ENCODE measurements at places on chromosomes 13 and 19.

DNA sequence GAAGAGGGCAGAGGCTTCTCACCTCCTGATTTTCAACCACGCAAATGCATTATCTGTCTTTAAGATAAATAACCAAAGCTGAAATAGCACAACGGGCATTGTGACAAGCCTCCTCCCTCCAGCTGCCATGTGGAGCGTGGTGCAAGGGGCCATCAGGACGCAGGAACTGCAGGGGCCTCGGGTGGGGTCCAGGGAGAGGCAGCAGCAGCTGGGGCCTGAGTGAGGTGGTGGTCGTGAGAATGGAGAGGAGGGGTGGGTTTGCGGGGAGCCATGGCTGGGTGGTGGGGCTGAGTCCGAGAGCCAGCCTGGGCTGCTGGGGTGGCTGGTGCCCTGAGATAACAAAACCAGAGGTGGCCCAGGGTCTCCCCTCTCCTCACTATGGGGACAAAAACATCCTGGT, 66.0 kb downstream of the EPS15L1 start:
- H3K36me3 ChIP-seq, result no peaks in the 10 kb centered on the region
- H3K27ac ChIP-seq, result no peak overlapping the region
- H3K4me3 ChIP-seq, result no peak overlapping the region
- no peaks in the 10 kb centered on the region for H3K4me1 ChIP-seq
- no peaks in the 10 kb centered on the region for H3K27me3 ChIP-seq

GRCh38 chr13:52811841-52812240, 36.6 kb downstream of the PCDH8 start:
- no peaks in the 10 kb centered on the region for H3K36me3 ChIP-seq
- no peak overlapping the region for H3K4me3 ChIP-seq
- DNase-seq, result no peak
- no peak overlapping the region for H3K27ac ChIP-seq

DNA sequence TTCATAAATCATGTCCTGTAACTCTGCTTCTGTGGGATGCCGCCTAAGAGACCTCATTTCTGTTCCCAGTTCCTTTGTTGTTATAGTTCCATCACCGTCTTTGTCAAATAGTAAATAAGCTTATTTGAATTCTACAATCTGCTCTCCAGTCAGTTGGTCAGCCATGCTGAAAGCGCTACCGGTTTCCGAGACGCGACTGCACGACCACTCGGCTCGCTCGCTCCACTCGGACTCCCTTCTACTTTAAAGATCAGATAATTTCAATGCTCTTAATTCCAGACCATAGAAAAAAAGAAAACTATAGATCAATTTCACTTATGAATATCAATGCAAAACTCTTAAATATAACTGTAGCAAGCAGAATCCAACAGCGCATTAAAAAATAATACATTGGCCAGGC, 64.2 kb upstream of the STK24 start:
- H3K27ac ChIP-seq, result no peak overlapping the region
- DNase-seq, result no peak
- H3K27me3 ChIP-seq, result no peaks in the 10 kb centered on the region

DNA sequence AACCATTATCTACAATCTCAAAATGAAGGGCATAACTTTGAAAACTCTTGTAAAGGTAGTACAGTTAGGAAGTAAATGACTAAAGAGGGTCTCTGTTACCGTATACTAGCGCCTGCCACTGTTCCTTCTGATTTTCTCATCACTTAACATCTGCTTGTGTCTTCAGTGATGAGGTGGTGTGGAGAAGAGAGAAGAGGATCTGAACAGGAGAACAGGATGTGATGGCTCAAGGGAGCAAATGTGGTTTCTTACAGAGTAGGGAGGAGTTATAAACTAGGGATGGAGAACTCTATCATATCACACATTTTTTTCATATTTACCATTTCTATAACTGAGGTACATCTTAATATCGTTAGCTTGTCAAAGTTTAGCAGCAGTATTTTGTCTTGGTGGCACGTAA, 1.1 kb downstream of the KCTD4 start:
- no peaks in the 10 kb centered on the region for H3K36me3 ChIP-seq
- no peaks in the 10 kb centered on the region for H3K4me1 ChIP-seq
- no peak overlapping the region for H3K27ac ChIP-seq
- H3K4me3 ChIP-seq, result no peak overlapping the region

- no peaks in the 10 kb centered on the region for H3K4me1 ChIP-seq
- no peak overlapping the region for H3K4me3 ChIP-seq
- no peaks in the 10 kb centered on the region for H3K27me3 ChIP-seq
- peak overlapping the region; percentile 59 for H3K27ac ChIP-seq
Observed at GRCh38 chr13:106151056-106151699, 384.3 kb downstream of the EFNB2 start.

GRCh38 chr19:14516746-14517438, 1.3 kb downstream of the DNAJB1 start:
- H3K36me3 ChIP-seq, result no peaks in the 10 kb centered on the region
- peak overlapping the region; percentile 97 for H3K4me3 ChIP-seq
- DNase-seq, result peak; percentile 52
- peak overlapping the region; percentile 99 for H3K27ac ChIP-seq
- H3K4me1 ChIP-seq, result no peaks in the 10 kb centered on the region

DNA sequence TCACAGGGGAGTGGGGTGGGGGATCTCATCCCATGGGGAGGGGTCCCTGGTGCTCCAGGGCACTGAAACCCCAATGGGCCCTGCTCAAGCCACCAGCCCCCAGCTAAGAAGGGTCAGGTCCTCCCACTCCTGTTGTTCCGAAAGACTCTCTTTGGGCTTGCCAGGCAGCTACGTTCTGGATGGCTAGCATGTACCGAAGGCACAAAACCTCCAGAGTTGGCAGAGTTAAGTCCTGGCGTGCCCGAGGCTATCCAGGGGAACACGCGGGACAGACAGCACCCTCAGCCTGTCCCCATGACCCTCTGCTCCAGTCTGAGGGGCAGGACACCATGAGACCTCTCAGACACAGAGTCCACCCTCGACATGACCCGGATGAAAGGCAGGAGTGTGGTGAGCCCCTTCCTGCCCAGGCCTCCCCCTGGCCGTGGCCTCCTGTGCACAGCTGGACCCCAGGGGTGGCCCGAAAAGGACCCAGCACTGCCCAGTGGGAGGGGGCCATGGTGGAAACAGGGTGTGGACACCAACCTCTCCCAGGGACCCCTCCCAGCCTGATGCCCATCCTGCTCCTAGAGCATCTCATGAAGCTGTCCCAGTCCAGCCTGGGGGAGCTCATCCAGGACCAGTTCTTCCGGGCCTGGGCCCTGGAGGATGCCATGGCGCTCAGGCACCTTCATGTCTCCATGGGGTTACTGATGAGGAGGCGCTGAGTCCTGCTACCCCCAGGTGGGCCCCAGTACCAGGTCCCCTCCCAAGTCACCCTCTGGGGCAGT, 53.0 kb upstream of the TPM4 start:
- DNase-seq, result no peak
- H3K4me1 ChIP-seq, result no peaks in the 10 kb centered on the region
- H3K27me3 ChIP-seq, result no peaks in the 10 kb centered on the region
- no peak overlapping the region for H3K4me3 ChIP-seq

- no peaks in the 10 kb centered on the region for H3K27me3 ChIP-seq
- no peak overlapping the region for H3K27ac ChIP-seq
- H3K4me1 ChIP-seq, result no peaks in the 10 kb centered on the region
- no peak overlapping the region for H3K4me3 ChIP-seq
- no peak for DNase-seq
Observed at GRCh38 chr19:6249296-6249695, 30.5 kb downstream of the MLLT1 start.

DNA sequence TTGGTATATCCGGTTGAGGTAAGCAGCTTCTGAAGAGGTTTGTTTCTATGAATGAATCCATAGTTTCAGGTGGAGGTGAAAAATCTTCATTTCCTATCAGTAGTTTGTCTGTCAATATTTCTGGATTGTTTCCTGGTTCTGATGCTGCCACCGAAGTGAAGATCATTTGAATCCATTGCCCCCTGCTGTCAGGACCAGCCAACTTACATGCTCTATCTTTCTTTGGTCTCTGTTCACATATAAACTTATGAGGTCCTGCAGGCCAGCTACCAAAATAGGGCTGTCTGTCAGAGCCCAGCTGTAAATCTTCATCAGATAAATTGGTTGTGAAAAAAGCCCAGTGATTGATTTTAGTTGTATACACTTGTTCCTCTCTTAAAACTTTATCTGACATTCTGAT, 15.2 kb upstream of the N4BP2L1 start:
- peak; percentile 45 for DNase-seq
- no peaks in the 10 kb centered on the region for H3K27me3 ChIP-seq
- H3K4me1 ChIP-seq, result no peaks in the 10 kb centered on the region
- H3K27ac ChIP-seq, result no peak overlapping the region

GRCh38 chr13:20160306-20161274, at the start of gene GJA3:
TSS of gene GJA3 (minus strand) at chr13:20161052. CDS start at chr13:20143288, 17,764 bp downstream.
- no peak within 1 kb of the TSS for H3K27ac ChIP-seq
- peak within 1 kb of the TSS; percentile 47 for H3K4me3 ChIP-seq
- DNase-seq, result peak; percentile 63
- no peaks in the 10 kb centered on the region for H3K27me3 ChIP-seq

GRCh38 chr13:55981381-55981780, 1159.3 kb upstream of the PRR20A start:
- no peaks in the 10 kb centered on the region for H3K27me3 ChIP-seq
- no peaks in the 10 kb centered on the region for H3K36me3 ChIP-seq
- no peak overlapping the region for H3K4me3 ChIP-seq

GRCh38 chr19:21127001-21127400, 14.8 kb upstream of the ZNF431 start:
- H3K27me3 ChIP-seq, result no peaks in the 10 kb centered on the region
- no peaks in the 10 kb centered on the region for H3K36me3 ChIP-seq
- no peaks in the 10 kb centered on the region for H3K4me1 ChIP-seq
- H3K27ac ChIP-seq, result no peak overlapping the region

DNA sequence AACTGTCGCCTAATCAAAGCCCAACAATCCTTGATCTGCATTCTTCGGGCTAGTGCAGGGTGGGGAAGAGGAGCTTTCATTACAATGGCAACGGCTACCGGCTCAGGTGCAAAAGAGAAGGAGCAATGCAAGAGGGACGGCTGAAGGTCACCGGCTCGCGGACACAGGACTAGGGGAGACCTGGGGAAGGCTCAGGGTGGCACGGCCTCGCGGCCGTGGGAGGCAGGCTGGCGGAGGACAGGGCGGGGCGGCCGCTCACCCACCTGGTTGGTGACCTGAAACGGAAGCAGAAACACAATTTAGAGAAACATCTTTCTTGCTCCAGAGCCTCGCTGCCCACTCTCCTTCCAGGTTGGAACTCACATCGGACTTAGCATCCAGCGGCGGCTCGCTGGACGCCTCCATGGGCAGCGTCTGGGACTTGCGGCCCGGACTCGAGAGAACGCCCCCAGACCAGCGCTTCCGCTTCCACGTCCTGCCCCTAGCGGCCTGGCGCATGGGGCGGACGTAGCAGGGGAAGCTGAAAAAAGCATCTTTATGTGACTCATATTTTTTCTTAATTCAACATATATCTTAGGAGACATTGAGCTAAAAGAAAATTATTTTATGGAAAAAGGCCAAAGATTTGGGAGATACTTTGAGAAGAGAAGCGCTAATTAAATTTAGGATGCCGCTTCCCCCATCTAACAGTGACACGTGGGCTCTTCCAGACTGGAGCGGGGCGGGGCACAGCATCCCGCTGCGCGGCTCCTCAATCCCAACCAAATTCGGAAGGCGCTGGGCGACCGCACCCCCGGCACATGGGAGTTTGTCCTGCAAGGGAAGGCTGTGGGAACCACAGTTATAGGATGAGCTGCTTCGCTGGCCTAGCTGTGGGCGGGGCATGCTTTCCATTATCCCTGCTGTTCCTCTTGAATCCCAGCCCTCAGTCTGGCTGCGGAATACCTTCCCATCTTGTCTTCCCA, at the start of gene COMMD6:
Gene COMMD6, minus strand, starts transcription at position 441 of the 965 bp plus-strand sequence. Its CDS starts 36 bp downstream, at position 405.
- H3K4me1 ChIP-seq, result no peaks in the 10 kb centered on the region
- H3K4me3 ChIP-seq, result peak within 1 kb of the TSS; percentile 71
- H3K27ac ChIP-seq, result peak within 1 kb of the TSS; percentile 36

DNA sequence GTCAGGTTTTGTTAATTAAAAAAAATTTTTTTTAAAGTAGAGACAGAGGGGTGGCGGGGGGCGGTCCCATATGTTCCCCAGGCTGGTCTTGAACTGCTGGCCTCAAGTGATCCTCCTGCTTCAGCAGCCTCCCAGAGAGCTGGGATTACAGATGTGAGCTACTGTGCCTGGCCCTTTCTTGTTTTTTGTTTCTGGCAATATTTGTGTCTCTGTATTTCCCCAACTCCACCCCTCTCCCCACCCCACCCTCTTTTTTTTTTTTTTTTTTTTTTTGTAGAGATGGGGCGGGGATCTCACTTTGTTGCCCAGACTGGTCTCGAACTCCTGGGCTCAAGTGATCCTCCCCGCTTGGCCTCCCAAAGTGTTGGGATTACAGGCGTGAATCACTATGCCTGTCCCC, 600 bp upstream of the CAPN12 start:
- no peaks in the 10 kb centered on the region for H3K4me1 ChIP-seq
- no peaks in the 10 kb centered on the region for H3K27me3 ChIP-seq
- H3K4me3 ChIP-seq, result no peak overlapping the region
- DNase-seq, result no peak
- H3K27ac ChIP-seq, result no peak overlapping the region
- no peaks in the 10 kb centered on the region for H3K36me3 ChIP-seq

- no peak for DNase-seq
- H3K27ac ChIP-seq, result no peak overlapping the region
- no peaks in the 10 kb centered on the region for H3K4me1 ChIP-seq
Observed at GRCh38 chr19:11187441-11187840, 9.9 kb downstream of the KANK2 start.

DNA sequence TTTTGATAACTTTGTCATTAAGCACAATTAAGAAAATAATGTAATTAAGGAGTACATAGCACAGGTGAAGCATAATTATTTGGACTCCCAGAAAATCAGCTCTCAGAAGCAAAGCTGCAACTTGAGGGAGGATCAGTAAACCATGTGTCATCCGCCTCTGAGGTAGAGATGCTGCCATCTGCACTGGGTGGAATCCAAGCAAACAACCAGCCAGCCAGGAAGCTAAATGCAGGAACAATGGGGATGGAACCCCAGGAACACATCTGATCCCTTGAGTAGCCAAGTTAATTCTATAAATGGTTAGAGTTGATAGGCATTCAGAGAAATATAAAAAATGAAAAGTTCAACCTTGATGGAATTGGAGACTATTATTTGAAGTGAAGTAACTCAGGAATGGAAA, 520.2 kb downstream of the RFC3 start:
- H3K27me3 ChIP-seq, result no peaks in the 10 kb centered on the region
- no peaks in the 10 kb centered on the region for H3K4me1 ChIP-seq
- H3K27ac ChIP-seq, result no peak overlapping the region
- no peak for DNase-seq
- no peaks in the 10 kb centered on the region for H3K36me3 ChIP-seq

GRCh38 chr13:91809161-91809560, 410.7 kb downstream of the GPC5 start:
- H3K36me3 ChIP-seq, result no peaks in the 10 kb centered on the region
- DNase-seq, result no peak
- no peak overlapping the region for H3K27ac ChIP-seq
- H3K27me3 ChIP-seq, result no peaks in the 10 kb centered on the region
- no peak overlapping the region for H3K4me3 ChIP-seq
